NCI-H187 treated with DMSO at 0.1 percent for 48 hours (cell line): ENCODE measurements at places on chromosomes 1 and 21.

DNA sequence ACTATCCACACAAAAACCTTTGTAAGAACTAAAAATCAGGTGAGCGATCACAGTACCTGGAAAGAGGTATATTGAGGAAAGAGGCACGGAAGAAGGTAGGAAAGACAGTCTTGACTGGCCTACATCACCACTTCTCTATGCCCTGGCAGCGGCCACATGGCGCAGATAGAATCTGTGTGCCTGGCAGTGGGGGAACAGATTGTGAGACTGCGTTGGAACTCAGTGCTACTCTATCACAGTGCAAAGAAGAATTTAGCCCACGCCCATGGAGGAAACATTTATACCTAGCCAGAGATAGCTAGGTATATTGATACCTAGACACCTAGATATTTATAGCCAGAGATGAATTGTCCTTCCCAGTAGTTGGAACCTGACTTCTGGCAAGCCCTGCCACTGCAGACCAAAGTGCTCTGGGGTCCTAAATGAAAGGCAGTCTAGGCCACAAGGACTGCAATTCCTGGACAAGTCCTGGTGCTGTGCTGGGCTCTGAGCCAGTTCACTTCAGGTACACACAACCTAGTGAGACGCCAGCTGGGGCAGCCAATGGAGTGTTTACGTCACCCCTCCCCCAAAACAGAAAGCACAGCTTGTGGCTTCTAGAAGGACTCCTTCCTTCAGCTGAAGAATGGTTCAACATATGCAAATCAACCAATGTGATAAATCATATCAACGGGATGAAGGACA, 51.9 kb downstream of the DHX9 start:
- no peak for DNase-seq

GRCh38 chr1:84769636-84770035, 79.4 kb upstream of the SSX2IP start:
- no peak for DNase-seq

DNA sequence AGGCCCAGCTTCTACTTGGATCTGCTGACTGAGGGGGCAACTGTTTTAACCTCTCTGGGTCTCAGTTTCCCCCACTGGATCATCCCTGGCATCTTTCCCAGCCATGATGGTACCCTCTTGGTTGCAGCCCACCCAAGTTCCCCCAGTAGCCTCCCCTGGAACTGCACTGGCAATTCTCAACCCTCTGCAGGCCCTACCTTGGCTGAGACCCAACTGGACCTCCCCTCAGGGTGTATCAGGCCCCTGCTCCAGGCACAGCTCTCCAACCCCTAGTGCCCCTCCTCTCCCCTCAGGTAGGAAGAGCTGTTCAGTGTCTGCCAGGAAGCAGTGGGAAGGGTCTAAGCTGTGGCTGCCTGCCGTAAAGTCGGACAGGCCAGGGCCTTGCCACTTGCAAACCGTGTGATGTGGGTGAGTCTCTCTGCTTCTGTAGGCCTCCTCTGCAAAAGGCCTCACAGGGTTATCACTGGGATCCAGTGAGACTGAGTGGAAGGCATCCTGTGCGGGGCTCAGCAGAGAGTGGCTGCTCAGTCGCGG, 32.1 kb downstream of the RHBG start:
- no peak for DNase-seq

DNA sequence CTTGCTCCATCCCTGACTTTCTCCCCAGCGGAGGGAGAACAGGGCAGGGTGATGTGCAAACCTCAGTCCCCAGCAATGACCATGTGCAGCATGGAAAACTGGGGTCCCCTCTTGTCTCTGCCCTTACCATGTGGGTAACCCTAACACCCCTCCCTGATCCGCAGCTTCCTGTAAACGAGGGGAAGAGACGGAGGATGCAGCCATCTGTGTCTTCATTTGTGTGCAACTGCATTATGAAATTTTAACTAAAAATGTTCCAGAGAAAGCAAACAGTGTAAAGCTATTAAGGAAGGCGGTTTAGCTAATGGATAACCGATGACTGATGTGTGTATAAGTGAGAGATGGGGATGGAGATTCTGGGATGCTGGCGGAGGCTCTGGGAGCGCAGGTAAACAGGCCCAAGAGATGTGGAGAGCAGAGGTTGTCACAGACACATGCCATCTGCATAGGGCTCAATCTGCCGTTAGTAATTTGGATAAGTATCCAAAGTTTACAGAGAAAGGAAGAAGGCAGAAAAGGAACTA, 206.6 kb downstream of the DSCAM start:
- DNase-seq, result no peak

DNA sequence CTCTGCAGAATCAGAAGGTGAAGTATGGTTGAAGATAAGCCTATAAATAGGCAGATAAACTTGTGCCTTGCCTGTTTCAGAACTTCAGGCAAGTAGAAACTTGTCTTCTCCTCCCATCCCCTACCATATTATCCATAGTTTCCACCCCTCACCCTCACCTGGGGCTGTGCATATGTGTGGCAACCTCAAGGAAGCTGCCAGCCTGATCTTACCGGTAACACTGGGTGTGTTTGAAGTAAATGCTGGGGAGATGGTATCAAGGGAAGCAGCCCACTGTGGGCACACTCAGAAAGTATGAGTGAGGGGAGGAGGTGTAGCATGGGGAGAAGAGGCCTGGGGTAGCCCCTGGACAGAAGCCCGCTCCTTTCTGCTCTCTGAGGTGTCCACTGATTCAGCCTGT, 14.5 kb downstream of the VANGL2 start:
- no peak for DNase-seq

- DNase-seq, result no peak
Measured at GRCh38 chr1:67733681-67734322, 48.8 kb downstream of the GADD45A start.
